Activated T-cell treated with anti-CD3 and anti-CD28 coated beads, Interleukin-2, amount 50 U/mL, for 48 hours (primary cell): ENCODE measurements at places on chromosomes 1 and 21.
A peak's percentile ranks its signal among the peaks of the same experiment; 100 is the strongest.

DNA sequence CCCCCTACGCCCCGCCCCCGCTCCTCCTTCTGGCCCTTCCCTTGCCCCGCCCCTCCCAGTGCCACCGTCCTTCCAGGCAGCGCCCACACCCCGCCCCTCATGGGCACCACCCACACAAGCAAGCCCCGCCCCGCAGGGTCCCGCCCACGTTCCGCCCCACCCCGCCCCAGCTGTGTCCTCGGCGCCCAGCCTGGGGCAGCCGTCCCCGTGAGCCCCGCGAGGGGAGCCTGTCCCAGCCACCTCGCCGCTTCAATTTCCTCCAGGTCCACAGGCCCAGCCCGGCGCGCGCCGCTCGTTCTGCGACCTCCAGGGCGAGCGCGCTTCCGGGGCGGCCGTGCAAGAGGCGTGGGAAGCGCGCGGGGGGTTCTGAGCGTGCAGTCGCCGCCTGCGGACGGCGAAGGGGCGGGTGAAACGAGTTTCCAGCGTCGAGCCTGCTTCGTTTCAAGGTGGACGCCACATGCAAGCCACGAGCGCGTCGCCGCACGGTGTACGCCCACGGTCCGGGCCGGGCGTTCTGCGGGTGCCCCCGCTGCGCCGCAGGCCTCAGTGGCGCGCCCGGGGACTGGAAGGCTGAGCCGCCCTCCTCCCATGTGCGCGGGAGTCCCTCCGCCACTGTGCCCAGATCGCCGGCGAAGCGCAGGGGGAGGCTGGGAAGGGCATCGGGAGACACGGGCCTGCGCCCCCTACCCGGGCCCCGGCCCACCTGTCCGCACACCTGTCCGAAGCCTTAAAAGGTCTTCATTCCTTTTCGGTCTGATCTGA is 10.8 kb upstream of the FAAP20 start:
- peak; percentile 93 for DNase-seq

DNA sequence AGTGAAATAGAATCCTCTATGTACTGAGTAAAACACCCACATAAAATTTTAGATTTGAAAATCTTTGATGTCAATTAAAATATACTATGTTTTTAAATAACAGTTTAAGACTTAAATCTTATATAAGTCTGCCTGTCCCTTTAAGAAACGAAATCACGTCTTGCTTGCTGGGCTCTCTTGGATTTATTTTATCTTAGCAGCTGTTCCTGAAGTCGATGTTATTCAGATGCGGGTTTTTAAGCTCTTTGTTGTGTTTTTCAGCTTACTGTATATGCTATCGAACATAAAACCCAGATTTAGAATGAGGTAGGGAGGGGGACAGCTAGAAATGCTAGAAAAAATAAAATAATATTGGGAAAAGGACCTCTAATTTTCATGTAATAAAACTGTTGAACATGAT is 11.1 kb upstream of the SSX2IP start:
- DNase-seq, result no peak

GRCh38 chr1:82086739-82087138 is 286.0 kb downstream of the ADGRL2 start:
- DNase-seq, result no peak

DNA sequence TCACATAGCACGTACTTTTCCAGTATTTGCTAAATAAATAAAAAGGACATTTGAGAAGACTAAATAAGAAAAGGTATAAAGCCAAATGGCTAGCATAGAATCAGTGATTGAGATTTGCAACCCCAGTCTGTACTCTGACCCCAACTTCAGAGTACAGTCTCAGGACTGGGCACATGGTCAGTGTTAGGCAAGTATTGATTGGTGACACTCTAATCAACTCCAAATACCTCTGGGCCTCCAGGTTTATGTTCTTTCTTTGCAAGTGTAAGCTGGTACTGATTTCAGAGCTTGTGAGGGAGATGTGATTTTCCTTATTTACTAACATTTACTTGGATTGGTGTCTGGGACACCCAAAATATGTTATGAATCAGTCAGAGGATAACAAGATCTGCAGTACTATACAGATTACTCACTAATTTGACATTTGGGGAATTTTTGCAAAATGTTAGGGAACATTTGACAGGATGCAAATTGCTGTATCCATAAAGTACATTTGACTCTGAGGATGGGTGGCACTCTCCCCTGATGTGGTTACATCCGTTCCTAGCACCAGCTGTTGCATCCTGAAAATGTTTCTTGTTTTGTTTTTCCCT is 34.2 kb downstream of the LMO4 start:
- DNase-seq, result no peak

DNA sequence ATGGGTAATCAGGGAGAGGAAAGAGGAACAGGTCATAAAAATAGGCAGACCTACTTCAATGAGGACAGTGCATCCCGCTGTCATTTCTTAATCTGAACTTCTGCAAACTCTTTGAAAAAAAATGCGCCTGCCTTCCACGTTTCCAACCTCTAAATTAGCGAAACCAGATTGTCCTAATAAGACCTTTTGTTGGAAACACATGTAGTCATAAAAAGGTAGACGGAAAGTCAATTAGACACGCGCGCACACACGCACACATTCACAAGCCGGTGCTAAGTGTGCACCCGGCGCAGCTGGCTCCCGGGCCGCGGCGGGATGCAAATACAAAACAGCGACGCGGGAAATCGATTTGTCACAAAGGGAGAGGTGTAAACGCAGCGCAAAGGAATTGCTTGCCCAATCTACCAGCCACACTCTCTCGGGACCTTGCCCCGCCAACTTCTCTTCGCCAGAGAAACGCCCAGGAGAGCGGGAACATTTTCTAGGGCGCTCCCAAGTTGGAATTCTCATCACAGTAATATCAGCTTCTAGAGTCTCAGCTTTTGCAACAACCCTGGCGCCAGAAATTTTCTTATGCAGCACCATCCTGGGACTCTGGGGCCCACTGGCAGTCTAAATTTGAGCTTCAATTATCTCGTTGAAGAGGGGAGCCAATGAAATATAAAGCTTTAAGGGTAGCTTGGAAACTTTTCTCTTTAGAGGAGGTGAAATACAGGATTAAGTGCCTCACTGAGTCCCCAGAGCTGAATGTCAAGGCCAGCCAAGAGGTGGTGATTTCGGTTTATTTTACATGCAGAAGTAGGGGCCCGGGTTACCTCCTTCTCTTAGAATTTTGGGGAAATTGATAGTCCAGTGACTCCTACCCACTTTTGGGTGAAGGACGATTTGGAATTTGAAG is 4.5 kb downstream of the PRRX1 start:
- no peak for DNase-seq

GRCh38 chr1:39680751-39681150 is 8.8 kb upstream of the NT5C1A start:
- no peak for DNase-seq

- DNase-seq, result no peak
Measured at GRCh38 chr1:15383810-15384209, 25.9 kb upstream of the EFHD2 start.

- peak; percentile 50 for DNase-seq
Measured at GRCh38 chr1:207959141-207959825, 48.4 kb upstream of the CD34 start.

DNA sequence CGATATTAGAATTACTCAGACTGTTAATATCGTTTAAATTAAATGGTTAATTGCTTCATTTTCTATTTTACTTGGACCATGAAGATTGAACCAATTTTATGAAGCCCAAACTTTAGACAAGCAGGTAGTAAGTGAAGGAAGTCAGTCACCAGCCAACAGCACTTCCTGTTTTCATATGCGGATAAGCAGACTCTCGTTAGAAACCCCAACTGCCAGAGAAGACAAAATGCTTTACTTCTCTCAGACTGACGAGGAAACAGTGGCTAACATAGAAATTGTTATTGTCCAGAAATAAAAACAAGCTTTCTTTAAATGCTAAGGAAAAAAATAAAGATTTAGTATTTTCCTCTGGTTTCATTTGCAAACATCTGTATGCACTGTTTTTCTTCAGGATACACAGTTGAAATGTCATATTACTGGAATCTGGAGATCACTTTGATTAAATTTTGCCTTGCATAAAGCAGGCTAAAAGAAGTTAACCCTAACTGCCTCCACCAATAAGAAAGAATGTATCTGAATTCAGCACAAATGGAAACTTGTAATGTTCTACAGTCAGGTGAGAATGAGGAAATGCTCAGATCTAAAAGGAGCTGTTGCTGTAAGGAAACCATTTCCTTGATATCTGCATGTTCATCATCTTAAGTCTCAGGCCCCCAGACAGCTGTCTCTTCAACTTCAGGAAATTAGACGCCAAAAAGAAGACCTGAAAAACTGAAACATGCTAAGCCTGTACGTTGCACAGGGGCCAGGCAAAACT is 129.8 kb upstream of the SAMSN1 start:
- DNase-seq, result no peak

GRCh38 chr1:223177681-223178080 is 34.6 kb upstream of the TLR5 start:
- DNase-seq, result no peak

DNA sequence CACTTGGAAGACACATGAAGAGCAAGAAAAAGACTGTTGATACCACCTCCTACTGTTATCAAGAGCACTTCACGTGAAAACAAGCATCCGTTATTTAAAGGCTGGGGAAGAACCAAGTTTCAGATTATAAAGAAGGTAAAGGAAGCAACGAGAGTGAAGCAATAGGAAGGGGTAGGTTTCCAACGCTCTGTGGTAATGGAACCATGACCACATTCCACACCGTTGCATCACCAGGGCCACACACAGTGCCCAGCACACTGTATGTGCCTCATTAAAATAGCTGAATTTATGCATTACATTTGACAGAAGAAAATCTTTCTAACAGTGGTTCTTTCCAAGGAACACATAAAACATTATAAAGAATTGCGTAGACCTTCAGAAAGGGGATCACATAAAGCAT is 435.8 kb downstream of the MRPL39 start:
- no peak for DNase-seq

DNA sequence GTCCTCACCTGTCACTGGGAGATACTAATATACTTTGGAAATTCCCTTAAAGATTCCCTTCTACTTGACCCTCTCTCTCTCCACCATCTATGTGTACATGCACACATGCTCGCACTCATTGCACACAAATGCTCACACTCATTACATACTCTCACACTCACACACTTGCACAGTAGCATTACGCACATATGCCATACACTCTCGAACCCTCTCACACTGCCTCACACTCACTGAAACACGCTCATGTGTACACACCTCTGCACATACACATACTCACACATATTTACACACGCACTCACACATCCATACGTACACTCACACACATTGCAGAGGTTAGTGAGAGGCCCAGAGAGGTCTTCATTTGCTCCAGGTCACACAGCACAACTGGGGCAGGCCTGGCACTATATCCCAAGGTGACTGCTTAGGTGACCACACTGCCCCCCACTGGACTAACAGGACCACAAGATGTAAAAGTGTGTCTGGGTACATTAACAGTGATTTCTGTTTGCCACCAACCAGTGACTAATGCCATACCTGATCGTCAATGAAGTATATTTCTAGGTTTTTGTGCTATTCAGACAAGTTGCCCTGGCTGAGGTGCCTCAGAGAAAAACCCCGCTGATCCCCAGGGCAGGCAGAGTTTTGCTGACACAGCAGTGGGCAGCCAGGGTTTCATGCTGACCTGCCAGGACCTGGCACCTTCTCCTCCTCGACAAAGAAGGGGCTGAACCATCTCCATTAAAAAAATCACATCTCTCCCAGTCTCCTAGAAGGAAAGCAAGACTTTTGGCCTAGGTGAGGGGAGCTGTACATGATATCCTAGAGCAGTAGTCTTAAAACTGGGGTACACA is 28.5 kb upstream of the CAMK1G start:
- DNase-seq, result no peak

GRCh38 chr1:157154940-157155514 is 16.8 kb upstream of the ETV3 start:
- no peak for DNase-seq

DNA sequence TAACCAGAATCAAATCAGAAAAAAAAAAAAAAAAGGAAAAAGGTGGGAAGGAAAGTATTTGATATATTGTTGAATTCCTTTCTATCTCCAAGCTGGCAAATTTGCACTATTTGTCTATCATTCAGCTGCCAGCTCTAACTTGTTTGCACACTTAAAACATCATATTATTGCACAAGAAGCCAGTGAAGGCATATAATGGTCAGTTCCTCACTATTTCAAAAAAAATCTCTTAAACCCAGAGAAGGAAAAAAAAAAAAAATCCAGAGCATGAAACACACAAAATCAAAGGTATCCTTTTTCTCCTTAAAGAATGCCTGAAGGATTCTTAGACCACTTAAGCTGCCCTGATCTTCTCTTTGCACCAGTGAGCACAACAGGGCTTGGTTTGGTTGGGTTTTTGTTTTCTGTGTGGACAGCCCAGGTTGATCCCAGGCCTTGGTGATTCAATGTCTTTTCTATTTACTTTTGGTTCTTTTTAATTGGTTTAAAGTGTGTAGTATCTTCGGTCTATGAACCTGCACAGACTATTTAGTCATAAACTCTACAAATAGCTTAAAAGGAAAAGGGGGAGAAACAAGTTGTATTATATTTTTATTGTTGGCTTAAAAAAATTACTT is 40.2 kb downstream of the DUSP10 start:
- DNase-seq, result no peak

DNA sequence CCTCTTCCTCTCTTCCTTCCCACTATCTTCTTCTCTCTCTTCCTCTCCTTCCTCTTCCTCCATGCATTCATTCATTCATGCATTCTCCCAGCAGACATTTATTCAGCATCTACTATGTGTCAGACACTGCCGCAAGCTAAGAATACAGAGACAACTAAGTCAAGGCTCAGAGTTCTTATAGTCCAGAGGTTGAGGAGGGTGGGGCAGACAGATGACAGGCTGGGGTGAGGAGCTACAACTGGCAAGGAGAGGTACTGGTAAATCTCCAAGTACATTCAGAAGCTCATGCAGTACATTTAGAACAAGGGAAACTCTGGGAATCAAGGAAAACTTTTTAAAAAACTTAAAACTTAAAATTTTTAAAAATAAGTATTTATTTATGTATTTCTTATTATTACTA is 56.4 kb upstream of the FMOD start:
- DNase-seq, result no peak

DNA sequence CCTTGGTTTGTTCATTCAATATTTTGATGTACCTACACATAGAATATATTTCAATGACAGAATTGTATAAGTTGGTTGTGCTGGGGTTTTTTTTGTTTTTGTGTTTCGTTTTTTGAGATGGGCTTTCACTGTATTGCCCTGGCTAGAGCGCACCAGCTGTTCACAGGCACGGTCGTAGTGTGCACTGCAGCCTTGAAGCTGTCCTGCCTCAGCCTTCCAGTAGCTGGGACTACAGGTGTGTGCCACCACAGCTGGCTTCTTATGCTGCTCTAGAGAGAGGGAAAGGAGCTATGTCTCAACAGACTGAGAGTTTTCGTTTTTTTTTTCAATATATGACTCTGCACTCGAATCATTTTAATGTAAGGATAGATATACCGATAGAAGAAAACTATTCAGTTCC is 102.6 kb downstream of the NTNG1 start:
- no peak for DNase-seq
